ENCODE measurements at places on chromosomes 7 and 10.

GRCh38 chr10:113067501-113067900 is 117.5 kb downstream of the TCF7L2 start:
- peak; percentile 49 for DNase-seq

DNA sequence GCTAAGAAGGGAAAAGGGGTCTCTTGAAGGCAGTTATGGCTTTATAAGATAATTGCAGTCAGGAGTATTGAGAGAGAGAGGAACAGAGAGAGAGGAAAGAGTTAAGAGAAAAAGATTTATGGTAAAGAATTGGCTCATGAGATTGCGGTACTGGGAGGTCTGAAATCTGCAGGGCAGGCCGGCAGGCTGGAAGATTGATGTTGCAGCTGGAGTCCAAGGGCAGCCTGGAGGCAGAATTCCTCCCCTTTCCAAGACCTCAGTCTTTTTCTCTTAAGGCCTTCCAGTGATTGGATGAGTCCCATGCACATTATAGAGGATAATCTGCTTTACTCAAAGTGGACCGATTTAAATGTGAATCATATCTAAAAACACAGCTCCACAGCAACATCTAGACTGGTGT is 68.4 kb downstream of the HACD1 start:
- DNase-seq: no peak

- DNase-seq: no peak
These were observed 17.7 kb downstream of the SOSTDC1 start for GRCh38 chr7:16447876-16448275.

DNA sequence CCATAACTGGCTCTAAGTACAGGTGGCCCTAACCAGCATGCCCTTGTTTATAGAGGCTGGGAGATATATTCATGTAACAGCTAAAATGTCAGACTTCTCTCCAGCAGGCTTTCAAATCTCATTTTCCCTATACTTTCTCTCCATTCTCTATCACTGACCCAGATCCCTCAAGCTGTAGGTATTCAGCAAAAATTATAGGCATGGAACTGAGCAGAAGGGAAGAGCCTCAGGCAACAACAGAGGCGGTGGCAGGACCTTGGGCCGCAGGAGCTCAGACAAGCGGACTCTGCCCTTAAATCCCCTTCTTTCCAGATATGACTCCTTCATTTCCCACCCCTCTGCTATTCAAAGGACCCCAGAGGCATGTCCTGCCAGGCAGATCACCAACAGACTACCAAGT is 417.4 kb downstream of the PLXNA4 start:
- no peak for DNase-seq

DNA sequence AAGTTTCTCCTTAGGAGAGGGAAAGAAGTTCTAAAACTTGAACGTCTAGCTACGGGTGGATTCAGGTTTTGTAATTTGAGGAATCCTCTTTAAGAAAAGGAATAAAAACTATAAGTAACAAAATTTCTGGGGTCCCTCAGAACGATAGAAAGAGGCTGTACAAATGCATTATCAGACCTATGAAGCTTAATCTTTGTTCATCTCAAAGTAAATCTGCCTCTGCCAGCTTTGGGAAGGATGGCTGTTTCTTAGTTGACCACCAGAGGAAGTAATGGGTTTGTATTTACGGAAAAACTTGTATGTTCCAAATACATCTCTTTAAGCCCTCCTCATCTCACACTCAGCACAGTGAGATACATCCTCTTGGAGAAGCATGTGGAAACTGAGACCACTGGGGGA is 864 bp downstream of the PSTK start:
- peak; percentile 34 for DNase-seq

DNA sequence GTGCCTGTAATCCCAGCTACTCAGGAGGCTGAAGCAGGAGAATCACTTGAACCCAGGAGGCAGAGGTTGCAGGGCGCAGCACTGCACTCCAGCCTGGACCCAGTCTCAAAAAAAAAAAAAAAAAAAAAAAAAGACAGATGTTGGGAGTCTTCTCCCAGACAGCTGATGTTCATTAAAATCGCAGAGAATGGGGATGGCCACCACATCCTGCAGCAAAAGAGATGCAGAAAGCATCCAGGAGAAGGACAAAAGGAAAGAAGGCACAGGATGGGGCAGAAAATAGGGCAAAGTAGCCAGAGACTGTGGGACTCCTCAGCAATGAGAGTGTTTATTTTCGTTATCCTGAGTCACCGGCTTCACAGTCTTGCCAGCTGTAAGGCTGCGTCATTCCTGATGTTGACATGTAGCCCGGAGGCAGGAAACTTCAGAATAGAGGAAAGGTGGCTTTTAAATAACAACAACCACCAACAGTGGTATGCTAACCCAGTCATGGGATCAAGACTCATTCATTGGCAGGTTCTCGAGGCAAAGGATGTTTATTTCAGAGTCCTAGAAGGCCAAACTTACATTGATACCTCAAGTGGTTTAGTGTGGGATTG is 149.5 kb upstream of the SVIL start:
- peak; percentile 77 for DNase-seq

DNA sequence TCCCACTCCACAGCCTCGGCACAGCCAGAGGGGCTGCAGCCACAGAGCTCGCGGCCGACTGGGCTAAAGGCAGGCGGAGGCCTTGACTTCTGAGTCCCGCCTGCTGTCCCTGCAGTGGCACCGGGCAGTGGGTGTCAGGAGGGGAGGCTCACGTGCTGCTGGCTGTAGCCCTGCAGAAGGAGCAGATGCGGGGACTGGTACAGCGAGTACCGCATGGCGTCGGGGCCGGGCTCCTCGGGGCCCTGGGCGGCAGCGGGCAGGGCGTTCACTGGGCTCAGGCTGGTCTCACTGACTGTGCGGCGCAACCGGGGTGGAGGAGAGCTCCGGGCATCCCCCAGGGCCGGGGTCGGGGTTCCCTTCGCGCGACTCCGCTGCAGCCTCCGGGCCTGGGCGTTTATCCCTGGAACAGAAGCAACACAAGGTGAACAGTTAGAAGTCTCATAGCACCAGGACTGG is 25.6 kb downstream of the PAPOLB start:
- DNase-seq: no peak

GRCh38 chr10:11451640-11452260 is 159.7 kb downstream of the USP6NL start:
- DNase-seq: no peak

DNA sequence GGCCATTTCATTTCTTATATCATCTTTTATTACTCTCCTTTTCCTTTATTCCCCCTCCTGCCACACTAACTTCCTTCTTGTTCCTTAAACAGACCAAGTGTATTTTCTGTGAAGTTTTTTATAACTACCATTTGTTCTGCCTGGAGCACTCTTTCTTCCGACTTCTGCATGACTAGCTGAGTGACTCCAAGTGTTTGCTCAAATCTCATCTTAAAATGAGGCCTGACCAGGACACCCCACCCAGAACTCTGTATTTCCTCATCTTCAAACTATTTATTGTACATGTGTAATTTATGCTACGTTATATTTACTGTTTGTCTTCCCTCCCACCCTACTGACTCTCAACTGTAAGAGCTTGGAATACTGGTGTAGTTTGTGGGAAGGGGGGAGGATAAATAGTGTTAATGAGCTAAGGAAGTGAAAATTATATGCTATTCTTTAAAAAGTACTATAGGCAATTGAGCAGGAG is 3.2 kb downstream of the MINDY3 start:
- DNase-seq: no peak

DNA sequence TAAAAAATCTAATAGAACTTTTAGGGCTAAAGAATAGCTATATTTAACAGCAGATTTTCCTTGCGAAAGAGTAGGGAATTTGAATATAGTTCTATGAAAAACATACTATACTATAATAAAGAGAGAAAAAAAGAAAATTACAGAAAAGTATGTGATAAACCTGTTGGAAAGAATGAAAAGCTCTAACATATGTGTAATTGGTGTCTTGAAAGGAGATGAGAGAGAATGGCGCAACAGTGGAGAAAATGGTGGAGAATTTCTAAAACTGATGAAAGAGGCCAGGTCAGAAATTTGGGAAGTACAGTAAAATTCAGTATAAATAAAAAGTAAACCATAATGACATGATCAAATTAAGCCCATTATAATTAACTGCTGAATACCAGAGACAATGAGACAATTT is 20.8 kb upstream of the CACNA2D1 start:
- DNase-seq: no peak

DNA sequence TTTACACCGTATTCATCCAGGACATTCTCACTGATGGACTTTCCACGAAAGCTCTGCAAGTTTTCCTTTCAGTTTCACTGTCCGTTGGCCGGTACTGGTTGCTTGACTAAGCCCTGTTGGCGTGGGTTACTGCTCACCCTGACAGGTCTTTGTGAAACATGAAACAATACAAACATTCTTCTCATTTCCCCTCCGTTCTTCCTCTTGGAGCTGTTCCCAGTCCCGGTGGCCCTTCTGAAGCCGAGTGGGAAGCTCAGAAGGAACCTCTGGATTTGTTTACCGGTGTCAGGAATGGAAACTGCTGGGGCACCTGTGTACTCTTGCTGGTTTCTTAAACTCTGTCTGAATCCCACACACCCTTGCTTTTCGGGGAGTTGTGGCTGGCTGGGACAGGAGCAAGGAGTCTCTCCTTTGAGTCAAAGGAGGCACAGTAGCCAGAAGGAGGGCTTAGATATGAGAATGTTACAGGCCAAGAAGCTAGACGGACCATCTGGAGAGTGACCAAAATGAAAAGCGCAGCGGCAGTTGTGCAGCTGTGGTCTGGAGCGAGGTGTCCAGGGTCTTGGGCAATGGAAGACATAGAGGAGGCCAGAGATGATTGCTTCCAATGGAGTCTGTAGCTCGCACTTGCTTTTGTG is 45.7 kb downstream of the LYZL2 start:
- peak; percentile 96 for DNase-seq
